Bronchus fibroblast of lung (primary cell): ENCODE measurements at places on chromosomes 1 and 21. TPM values are rescaled to one million over a fixed set of nuclear protein-coding genes. Genes with fewer than 3 reads are reported as not detected.

Gene PRAMEF7
- total RNA-seq: not detected in 2 replicates

Gene RPL11
- total RNA-seq: 952 and 1,010 TPM in 2 replicates

Gene ZBTB8B
- not detected in 2 replicates for total RNA-seq

Gene LAD1
- total RNA-seq: not detected in 2 replicates

Gene PDC
- not detected in 2 replicates for total RNA-seq

Gene TEDDM1
- not detected in 2 replicates for total RNA-seq

Gene STMN1
- total RNA-seq: 278 and 372 TPM in 2 replicates

Gene APCS
- total RNA-seq: not detected in 2 replicates

Gene ZMYND12
- 0.34 and 2.7 TPM in 2 replicates for total RNA-seq

Gene LCE1B
- total RNA-seq: not detected in 2 replicates
